ENCODE measurements at places on chromosomes 2 and 18.
A peak's percentile ranks its signal among the peaks of the same experiment; 100 is the strongest.

DNA sequence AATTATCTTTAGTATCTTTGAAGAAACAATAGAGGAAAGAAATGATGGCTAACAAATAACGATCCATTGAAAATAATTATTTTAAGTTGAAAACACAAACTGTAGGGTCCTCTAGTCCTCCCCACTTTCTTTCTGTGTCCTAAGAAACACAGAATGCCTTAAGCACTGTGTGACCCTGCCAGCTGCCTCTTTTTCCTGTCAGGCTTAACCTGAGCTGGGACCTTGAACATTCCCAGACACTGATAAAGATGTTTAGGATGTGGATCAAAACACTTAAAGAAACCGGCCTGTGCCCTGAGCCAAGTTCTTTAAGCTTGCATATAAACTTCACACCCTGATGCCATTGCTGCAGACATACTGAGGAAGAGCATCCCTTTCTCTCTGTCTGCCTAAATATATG is 755.4 kb upstream of the VRK2 start:
- no peak for DNase-seq

GRCh38 chr2:68292108-68292710 is 27.5 kb downstream of the CNRIP1 start:
- DNase-seq = no peak

- DNase-seq = no peak
These were observed 17.7 kb upstream of the RAB10 start for GRCh38 chr2:26016012-26016705.

DNA sequence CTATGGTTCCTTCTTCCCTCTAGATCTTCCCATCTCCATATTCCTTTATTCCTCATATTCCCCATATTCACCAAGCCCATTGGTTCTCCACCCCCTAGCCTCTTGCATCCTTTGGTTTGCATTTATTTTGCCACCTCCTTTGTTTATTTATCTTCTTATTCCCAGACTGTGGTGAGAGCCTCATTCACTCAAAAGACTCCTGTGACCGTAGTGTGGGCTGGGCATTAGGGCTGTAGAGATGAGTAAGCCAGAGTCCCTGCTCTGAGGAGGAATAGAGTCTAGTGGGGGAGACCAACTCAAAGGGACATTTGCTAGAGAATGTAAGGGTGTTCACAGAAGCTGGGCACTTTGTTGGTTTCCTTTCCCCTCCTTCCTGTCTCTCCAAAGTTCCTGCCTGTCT is 8.3 kb downstream of the ATG16L1 start:
- DNase-seq = no peak

- DNase-seq = no peak
These were observed 208.2 kb upstream of the ARL4C start for GRCh38 chr2:234705108-234705507.

GRCh38 chr2:57934659-57935058 is 111.9 kb upstream of the VRK2 start:
- no peak for DNase-seq

GRCh38 chr18:77165503-77166188 is 33.1 kb upstream of the MBP start:
- DNase-seq = no peak

DNA sequence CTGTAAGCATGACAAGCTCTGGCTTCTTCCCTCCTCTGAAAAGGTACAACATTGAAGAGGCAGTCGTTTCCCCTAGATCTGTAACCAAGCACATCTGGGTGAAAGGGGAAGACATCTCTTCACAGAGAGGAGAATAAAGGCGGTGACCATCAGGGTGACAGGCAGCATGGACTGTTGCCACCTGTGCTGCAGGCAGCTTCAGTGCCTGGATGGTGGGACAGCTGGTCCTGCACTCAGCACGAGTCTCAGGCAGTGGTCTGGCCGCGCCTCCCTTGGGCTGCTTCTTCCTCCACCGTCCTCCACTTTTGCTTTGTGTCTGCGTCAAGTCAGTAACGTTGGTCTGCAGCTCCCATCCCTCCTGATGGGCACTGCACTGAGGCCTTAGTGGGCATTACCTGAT is 264.4 kb downstream of the NEDD4L start:
- DNase-seq = no peak

- no peak for DNase-seq
These were observed at the start of gene BOK for GRCh38 chr2:241558532-241559322. BOK (plus strand) TSS chr2:241558745; CDS start chr2:241559484, 739 bp downstream.

DNA sequence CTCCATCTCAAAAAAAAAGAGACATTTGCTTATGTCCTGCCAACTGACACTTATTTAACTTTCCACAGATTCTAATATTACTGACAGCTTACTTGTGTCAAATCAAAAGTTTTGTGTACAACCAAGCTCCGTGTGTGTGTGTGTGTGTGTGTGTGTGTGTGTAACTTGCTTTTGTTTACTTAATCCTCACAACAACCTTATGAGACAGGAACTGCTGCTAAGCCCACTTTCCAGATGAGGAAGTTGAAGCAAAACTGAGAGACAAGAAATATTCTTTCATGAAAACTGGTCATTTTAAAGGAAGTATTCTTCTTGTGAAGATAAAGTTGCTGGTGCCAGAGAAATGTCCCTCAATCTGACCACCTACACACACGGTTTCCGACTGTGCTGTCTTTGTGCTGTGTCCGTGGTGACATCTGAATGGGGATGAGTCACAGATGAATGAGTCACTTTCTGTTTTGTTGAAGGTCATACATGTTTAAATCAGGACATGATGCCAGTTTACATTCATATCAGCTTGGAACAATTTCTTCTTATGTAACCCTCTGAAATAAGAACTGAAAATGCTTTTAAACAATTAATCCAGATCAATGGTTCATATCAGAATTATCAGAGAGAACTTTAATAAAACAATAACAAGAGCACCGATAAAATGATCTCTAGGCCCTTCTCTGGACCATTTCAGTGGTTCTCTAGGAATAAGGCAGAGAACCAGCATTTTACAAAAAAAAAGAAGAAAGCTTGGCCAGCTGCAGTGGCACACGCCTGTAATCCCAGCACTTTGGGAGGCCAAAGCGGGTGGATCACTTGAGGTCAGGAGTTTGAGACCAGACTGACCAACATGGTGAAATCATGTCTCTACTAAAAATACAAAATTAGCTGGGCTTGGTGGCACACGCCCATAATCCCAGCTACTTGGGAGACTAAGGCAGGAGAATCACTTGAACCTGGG is 95.5 kb downstream of the THNSL2 start:
- DNase-seq = no peak

DNA sequence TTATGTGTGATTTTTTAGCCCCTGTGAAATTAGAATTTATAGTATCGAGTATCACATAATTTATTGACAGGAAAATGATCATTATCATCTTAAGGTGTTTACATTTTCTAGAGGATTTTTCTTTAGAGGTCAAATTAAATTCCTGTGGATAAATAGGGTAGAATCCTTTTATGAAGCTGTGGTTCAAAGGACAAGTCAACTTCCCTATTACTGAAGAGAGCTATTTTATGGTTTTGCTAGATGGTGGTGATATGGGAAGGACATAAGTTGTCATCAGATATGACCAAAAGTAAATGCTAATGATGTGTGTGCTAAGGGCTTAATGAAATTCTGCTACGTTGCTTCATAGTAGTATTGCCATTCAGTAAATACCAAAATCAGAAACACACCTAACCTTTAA is 80.1 kb downstream of the EML4 start:
- no peak for DNase-seq

DNA sequence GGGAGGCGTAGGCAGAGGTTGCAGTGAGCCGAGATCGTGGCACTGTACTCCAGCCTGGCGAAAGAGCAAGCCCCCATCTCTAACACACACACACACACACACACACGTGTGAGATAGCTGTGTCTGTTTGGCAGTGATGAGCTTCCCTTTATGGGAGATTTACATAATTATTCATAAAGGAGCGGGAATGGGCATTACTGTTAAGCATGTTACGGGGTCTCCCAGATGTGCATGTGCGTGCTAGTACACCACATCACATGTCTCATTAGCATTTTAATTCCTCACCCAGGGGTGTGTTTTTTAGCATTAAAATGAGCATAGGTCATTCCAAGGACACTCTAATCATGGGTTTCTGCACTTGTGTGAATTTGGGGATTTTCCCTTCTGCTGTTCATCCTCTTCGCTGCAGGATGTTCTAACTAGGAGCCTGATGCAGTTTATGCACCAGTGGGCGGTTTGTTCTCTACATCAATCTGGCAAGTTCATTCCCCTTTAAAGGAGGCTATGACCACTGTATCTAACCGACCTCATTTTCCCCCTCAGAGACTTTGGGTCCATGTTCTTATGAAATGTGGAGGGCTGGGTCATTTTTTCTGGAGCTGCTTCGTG is 1.0 kb upstream of the FAM178B start:
- DNase-seq = peak; percentile 10

Measured in spleen (tissue), 13 donors.